ENCODE measurements at places on chromosomes 6 and 20.

DNA sequence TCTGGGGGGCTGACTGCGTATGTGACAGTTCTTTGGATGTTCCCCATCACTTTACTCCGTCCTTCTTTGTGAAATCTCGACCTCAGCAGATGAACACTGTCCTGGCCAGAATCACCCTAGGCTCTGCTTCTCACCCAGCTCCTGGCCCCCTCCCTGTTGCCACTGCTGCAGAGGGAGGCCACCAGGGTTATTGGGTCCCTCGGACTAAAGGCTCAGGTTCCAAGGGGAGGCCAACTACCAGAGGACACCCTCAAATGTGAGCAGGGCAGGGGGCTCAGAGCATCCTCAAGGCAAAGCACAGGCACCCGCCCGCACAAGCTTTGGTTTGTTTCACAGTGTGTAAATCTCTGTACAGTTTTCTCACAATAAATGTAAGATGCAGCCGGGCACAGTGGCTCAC lies 269.9 kb downstream of the UST start:
- no peak for DNase-seq

GRCh38 chr20:19916531-19917485 lies 100.4 kb upstream of the NAA20 start:
- DNase-seq: no peak

DNA sequence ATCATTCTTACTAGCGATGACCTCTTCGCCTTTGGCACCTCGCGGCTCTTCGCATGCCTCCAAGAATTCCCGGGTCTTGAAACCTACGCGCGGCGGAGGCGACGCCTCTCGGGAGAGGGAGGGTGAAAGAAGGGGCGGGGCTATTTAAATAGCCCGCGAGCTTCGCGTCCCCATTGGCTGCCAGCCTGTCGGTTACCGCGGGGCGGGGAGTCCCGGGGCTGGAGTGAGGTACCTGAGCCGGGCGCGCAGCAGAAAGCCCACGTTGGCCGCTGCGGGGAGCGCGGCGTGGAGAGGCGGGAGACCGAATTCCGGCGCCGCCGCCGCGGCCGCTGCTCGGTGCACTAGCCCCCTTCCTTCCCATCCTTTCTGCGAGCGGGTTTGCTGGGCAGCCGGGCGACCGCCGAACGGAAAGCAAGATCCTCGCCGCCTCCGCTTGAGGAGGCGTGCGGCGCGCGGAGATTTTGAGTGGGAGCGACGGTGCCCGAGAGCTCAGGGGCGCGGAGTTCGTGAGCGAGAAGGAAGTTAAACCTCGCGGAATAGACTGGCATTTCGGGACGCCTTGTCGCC lies at the start of gene BMP6:
Gene BMP6, plus strand, starts transcription at position 251 of the 567 bp plus-strand sequence. CDS start 857 bp downstream, outside the sequence.
- DNase-seq: peak; percentile 10

DNA sequence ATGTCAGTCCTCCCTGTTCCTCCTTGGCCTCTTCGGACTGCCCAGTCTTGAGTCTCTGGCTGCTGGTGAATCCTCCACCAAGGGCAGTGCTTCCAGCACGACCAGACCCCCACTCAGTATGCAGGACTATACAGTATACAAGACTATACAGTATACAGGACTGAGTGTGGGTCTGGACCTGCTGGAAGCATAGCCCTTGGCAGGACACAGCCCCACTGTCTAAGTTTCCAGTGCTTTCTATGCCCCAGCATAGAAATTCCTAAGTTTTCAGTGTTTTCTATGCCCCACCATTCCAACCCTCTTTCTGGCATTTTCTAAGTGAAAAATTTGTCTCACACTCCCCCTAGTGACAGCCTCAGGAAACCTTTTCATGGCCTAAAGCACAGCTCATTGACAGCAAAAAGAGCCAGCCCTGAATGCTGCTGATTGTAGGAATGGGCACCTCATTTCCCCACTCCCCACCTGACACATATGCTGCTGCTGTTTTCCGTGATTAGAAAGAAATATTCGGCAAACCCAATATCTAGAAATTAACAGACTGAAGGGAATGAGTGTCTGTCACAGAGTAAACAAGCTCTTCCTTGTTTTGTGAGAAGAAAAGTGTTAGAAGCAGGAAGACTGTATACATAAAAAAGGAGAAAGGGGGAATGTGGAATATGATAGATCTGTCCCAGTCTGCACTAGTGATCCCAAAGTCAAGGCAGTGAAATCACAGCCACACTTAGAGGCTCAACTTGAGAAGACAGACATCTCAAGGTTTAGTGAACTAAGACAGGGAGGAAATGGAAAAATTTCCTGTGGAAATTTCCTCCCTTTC lies 206.9 kb downstream of the IBTK start:
- DNase-seq: no peak

- DNase-seq: no peak
These were observed 174.6 kb downstream of the SYNDIG1 start for GRCh38 chr20:24643731-24644626.

DNA sequence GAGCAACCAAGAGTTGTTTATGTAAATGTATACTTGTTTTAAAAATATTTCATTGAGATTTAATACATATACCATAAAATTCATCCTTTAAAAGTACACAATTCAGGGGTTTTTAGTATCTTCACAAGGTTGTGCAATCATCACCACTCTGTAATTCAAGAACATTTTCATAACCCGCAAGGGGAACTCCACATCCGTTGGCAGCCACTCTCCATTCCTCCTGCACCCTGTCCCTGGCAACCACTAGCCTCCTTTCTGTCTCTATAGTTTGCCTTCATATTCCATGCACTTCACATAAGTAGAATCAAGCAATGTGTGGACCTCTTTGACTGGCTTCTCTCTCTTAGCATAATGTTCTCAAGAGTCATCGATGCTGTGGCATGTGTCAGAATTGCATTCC lies 104.2 kb upstream of the PDE10A start:
- no peak for DNase-seq

- no peak for DNase-seq
These were observed 4.8 kb upstream of the MRPS10 start for GRCh38 chr6:42222448-42222847.

GRCh38 chr20:50034567-50035180 lies 51.9 kb downstream of the SNAI1 start:
- no peak for DNase-seq

GRCh38 chr20:23966927-23967615 lies 21.5 kb downstream of the GGTLC1 start:
- no peak for DNase-seq

GRCh38 chr6:147321260-147321659 lies 117.0 kb downstream of the STXBP5 start:
- DNase-seq: no peak

GRCh38 chr6:15389084-15389764 lies 143.4 kb downstream of the JARID2 start:
- no peak for DNase-seq

DNA sequence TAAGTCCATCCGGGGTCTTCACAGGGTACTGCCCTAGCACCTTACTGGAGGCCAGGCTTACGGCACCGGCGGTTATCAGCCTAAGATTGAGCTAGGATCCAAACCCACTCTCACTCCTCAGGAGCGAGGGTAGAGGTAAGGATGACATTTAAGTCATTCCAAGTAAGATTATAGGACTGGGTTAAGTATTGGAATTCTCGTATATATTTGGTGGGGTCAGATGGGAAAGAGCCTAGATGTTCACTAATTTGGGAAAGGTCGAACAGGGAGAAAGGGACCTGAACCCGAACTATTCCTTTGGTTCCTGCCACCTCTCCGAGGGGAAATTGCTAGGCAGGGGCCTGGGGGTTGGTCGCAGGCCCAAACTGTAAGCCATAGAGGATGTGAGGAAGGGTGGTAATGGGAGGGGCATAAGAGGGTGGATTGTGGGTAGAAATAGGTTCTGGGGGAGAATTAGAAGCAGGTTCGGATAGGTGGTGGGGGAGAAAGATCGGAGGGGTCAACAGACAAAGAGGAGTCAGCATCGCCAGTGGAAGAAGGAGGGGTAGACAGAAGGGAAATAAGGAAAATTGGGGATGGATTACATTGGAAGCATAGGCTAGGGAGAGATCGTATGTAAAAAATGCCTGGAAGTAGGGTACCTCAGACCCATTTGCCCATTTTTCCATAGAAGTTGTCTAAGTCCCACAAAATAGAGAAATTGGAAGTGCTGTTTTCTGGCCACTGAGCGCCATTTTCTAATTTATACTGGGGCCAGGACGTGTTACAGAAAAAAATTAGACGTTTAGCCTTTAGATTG lies 747.1 kb upstream of the ADGRB3 start:
- no peak for DNase-seq

- DNase-seq: no peak
These were observed 40.5 kb downstream of the IPCEF1 start for GRCh38 chr6:154316131-154316530.

DNA sequence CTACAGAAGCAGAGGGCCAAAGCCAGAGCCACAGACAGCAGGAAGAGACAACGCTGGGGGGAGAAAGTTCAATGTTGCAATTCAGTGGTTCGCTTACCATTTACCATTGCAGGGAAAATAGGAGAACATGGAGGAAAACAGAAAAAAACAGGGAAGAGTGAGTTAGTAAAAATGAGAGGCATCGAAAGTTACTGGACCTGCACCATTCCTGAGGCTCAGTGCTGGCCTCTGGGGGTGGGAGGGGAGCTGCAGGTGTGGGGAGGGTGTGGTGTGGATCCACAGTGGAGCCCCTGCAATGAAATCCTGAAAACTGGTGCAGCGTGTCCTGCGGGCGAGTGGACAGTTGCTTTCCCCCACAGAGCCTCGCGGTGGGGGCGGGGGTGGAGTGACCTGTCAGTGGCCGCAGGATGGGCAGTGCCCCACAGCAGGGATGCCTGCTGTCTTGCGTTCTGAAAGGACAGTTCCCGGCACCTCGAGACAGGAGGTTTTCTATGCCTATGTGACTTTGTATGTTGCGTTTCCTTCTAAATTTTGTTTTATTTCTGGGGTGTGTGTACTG lies 5.7 kb downstream of the TMEM181 start:
- no peak for DNase-seq

DNA sequence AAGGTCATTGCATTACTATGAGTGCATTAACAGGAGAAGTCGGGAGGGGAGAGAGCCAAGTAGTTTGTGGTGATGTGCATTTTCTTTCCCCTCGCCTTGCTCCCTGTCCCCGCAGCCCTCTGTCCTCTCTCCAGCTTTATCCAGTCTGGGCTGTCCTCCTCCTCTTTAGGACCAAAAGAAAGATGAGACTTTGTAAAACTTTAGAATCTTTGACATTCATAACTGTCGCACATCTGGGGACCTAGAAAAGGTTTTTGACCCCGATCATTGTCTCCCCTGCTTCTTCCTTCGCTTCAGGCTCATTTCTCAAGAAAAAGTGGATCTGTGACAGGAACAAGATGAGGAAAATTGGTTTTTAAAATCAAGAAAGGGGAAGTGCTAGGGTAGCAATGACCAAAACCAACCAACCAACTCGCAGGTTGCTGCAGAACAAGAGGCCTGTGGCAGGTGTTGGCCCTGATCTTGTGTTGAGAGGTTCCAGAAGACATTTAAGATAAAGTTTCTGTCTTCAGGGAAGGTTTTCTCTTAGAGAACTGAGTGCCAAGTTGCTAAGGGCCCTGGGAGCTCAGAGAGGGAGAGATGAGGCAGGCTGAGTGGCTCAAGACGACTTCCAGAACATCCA lies 17.6 kb downstream of the SYTL3 start:
- no peak for DNase-seq

- DNase-seq: no peak
These were observed 234.3 kb downstream of the PACRG start for GRCh38 chr6:162962093-162962492.

DNA sequence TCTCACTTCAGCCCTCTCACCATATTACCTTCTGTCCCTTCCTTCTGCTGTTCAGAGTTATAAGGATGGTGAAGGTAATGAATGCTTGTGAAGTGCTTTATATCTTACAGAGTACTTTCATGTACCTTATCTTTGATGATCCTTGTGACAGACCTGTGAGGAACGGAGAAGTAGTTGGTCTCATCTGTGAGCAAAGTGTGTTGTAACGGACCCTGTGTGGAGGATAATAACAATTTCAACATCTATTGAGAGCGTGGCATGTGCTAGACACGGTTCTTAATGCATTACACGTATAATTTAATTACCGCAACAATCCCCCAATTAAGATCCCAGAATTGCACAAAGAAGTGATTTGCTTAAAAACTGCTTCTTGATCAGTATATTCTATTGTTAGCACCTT lies 124.6 kb downstream of the ANKS1A start:
- no peak for DNase-seq

GRCh38 chr6:151763938-151764680 lies 43.4 kb upstream of the ESR1 start:
- no peak for DNase-seq

GRCh38 chr6:25919657-25920056 lies 10.8 kb downstream of the SLC17A2 start:
- DNase-seq: no peak

DNA sequence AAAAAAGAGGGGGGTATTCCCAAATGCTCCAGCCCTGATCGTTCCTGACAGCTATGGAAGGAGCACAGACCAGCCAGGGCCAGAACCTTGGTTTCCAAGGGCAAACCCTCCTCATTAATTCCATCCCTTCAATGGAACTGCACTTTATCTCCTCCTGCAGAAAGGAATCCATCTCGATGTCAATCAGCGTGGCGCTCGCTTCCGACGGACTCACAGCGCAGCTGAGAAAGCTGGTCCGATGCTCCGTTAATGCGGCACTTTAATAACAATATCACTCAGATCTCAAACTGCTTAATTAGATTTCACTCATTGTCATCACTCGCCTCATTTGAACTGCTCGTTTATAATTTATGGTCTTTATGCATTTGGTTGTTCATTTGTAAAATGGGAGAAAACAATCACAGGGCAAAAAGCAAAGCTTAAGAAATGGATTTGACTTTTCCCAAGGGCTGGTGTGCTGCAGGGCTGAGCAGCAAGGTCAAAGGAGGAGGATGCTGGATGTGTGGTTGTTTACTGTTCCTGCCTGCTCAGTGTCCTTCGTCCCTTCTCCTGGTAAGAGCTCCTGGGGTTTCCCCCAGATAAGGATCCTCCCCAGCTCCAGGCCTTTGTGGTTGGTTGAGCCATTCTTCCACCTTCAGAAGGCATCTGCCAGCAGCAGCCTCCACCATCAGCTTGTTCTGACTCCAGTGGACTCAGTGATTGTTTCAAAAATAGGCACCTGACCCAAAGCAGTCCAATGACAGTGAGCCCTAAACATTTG lies 152.7 kb downstream of the ANKRD60 start:
- no peak for DNase-seq

DNA sequence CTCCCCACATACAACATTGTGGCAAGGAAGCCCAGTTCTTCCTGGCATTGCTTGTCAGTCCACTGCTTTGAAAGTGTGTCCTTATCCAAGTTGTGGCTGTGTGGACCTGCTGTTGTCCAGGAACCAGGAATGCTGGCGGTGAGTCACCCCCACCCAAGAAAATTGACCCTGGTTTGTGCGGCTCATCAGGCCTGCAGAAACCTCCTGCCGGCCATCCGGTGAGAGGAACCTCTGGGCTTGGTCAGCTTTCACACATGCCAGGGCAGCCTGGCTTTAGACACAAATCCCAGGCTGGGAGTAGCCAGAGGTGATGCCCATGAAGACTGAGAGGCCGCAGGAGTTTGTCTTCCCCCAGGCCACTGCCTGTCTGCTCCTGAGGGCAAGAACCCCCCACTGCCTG lies 223.6 kb downstream of the TTLL2 start:
- DNase-seq: no peak

- no peak for DNase-seq
These were observed 19.0 kb downstream of the TUBB2A start for GRCh38 chr6:3138341-3138740.

- DNase-seq: no peak
These were observed 81.6 kb downstream of the PXDC1 start for GRCh38 chr6:3669916-3670315.
